Pons (tissue), 1 donor: ENCODE measurements at places on chromosomes 4 and X.

- DNase-seq = no peak
Measured at GRCh38 chr4:92060333-92060732, 243.4 kb upstream of the GRID2 start.

- DNase-seq = no peak
Measured at GRCh38 chr4:64068096-64068495, 341.2 kb downstream of the TECRL start.

GRCh38 chr4:175891851-175892250 lies 79.8 kb upstream of the GPM6A start:
- peak; percentile 35 for DNase-seq

GRCh38 chrX:110675886-110676285 lies 119.7 kb downstream of the CHRDL1 start:
- DNase-seq = no peak

- no peak for DNase-seq
Measured at GRCh38 chr4:165502916-165503907, 124.4 kb downstream of the CPE start.

GRCh38 chrX:95056901-95057300 lies 1382.9 kb downstream of the FAM133A start:
- DNase-seq = peak; percentile 1

- no peak for DNase-seq
Measured at GRCh38 chr4:101346351-101347266, 717 bp downstream of the PPP3CA start.

GRCh38 chrX:40773809-40774208 lies 38.5 kb upstream of the MED14 start:
- no peak for DNase-seq

- no peak for DNase-seq
Measured at GRCh38 chr4:35730414-35730813, 513.9 kb downstream of the ARAP2 start.

GRCh38 chrX:40570346-40571093 lies 10.2 kb upstream of the ATP6AP2 start:
- peak; percentile 43 for DNase-seq

GRCh38 chr4:27592738-27593137 lies 732.1 kb downstream of the STIM2 start:
- DNase-seq = no peak

- no peak for DNase-seq
Measured at GRCh38 chr4:23894021-23894420, 4.2 kb upstream of the PPARGC1A start.

- peak; percentile 15 for DNase-seq
Measured at GRCh38 chrX:120791013-120791643, 84.5 kb downstream of the CT47B1 start.

DNA sequence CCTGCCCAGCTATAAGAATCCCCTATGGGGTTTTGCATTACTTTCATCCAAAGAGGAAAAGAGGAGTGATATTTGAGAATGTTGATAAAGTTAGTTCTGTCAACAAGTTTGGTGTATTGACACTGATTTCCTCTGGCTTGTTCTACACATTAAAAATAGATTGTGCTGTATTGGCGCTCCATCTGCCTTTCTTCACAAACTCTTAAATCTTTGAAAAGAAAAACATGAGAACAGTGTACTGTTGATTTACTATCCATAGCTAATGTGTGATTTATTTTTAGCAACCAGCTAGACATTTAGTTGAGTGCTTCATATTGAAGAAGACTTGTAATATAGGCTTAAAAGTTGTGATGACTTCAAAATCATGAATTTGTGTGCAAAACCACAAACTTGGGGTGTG lies 261.2 kb upstream of the ANKRD50 start:
- no peak for DNase-seq

DNA sequence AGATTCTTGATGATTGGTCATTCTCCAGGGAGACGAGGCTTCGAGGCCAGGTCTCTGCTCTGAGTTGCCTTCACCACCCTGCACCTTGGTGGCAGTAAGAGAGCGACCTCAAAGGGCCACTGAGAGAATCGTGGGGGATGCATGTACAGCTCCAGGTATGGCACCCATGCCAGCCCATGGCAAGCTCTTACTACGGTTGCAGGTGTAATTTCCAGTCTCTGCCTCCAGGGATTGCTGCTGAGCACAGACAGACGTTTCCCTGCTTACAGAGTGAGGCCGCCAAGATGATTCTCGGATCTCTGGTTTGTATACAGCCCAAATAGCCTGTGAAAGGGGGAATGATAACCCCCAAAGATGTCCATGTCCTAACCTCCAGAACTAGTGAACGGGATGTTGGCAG lies 16.3 kb upstream of the DRD5 start:
- DNase-seq = peak; percentile 34

- DNase-seq = no peak
Measured at GRCh38 chr4:17117746-17118145, 219.3 kb upstream of the LDB2 start.

- no peak for DNase-seq
Measured at GRCh38 chr4:111806331-111806730, 338.9 kb upstream of the FAM241A start.

GRCh38 chrX:136963973-136964372 lies 69.8 kb downstream of the GPR101 start:
- DNase-seq = no peak

DNA sequence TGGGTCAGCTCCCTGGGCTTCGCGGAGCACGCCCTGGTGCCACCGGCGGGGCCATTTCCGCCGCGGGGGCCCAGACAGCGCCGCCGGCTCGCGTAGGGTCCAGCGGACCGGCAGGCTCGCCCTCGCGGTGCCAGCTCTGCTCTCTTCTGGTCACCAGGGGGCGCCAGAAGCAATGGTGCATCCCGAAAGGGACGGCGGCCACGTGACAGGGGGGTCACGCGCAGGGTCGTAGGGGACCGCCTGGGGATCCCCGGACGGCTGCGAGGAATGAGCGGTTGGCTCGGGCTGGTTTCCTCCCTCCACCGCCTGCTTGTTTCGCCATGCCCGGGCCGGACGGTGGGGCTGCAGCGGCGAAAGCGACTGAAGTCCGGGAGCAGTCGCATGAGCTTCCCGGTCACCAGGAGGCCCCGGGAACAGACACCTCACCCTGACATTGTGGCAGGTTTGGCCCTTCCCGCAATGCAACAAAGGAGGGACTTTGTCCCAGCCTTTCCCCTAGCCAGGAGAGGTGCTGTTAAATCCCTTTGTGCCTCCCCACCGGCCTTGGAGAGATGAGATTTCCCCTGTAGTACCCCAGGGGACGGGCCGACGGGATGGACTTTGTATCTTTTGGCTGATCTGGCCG lies 15.8 kb downstream of the ZCCHC12 start:
- peak; percentile 74 for DNase-seq

GRCh38 chr4:129821963-129822362 lies 726.0 kb downstream of the C4orf33 start:
- no peak for DNase-seq

- DNase-seq = no peak
Measured at GRCh38 chr4:85686398-85686797, 211.4 kb downstream of the ARHGAP24 start.

GRCh38 chr4:105471566-105472176 lies 2.2 kb downstream of the PPA2 start:
- peak; percentile 88 for DNase-seq

- peak; percentile 60 for DNase-seq
Measured at GRCh38 chrX:135973025-135973547, 702 bp downstream of the MMGT1 start.

GRCh38 chrX:123967497-123967896 lies 6.0 kb downstream of the STAG2 start:
- DNase-seq = no peak

GRCh38 chr4:6230502-6230785 lies 30.1 kb upstream of the JAKMIP1 start:
- DNase-seq = no peak

DNA sequence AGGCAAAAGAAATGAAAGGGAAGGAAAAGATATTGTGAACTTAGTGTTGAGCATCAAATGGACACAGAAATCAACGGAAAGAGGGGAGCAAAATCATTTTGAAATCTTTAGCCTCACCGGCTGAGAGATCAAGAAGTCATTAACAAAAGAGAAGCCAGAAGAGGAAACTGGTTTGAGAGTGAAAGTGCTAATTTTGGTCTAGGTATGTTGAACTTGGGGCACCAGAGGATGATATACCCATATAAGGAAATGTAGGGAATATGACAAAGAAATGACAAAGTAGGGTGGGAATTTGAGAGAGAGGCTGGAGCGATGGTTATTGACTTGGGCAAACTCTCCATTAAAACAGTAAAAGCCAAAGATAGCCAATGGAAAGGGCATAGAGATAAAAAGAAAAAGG lies 183.4 kb upstream of the ATOH1 start:
- no peak for DNase-seq

DNA sequence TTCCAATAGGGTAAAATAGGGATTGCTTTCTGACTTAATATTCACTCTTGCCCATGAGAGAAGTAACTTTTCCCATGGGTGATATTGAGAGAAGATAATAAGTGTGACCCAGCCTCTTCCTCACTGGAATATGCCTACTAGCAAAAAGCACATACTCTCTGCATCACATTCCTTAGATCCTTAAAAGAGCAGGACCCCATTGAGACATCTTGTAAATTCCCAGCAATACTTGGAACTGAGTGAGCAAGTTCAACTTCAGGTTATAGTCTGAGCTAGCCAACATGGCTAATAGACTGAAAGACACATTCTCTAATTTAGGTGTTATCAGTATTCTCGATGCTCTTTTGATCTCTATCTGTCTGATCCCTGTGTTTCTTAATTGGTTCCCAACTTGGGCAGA lies 1372.3 kb downstream of the STIM2 start:
- DNase-seq = no peak

DNA sequence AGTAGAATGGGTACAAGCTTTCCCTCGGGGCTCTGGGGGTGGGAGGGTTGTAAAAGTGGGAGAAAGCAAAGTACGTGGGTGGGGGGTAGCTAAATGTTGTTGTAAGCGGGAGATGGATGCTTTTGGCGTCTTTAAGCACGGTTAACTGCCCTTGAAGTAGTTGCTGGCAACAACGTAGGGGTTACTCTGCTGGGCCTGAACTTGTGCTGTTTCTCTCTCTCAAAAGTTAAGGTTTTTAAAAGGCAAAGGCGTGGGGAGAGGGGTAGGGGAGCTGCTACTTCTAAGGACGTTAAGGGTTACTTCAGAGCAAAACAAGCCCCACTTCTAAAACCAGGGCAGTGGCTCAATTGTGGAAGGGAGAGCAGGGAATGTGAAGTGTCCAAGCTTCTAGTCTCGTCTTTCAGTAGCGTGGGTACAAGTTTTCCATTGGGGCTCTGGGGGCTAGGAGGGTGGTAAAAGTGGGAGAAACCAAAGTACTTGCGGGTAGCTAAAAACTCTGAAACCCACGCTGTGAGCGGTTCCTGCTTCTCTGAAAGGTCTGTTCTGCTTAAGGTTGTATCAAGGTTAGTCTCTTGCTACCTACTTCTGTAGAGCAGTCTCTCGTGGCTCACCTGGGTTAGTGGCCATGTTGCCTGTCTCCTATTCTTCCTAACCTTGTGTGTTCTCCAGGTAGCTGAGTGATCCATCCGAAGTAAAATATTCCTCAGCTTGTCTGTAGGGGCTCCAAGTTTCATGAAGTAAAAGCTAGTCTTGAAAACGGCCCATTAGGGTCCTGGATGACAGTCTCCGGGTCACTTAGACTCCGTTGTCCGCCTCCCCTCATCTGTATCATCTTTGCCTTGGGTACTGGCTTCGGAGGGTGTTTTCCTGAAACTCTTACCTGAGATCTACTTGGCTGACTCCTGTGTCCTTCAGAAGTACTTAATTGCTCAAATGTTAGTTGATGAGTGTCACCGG lies 1.7 kb upstream of the WDR1 start:
- no peak for DNase-seq

DNA sequence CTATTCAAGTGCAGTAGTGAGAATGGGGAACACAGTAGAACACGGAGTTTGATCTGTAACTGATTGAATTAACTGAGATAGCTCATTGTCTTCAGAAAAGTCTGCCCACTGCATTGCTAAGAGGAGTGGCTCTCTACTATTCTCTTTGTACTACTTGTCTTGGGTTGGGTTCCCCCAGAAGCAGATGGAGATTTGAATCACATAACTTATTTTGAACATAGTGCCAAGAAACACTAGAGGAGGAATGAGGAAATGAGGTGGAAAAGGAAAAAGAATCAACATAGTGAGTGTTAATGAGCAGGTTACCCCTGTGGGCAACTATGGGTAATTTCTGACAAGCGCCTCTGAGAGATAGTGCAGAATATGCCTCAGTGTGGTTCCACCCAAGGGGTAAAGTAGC lies 362.7 kb downstream of the STIM2 start:
- DNase-seq = no peak

GRCh38 chr4:22372986-22373385 lies 142.9 kb downstream of the ADGRA3 start:
- DNase-seq = no peak

DNA sequence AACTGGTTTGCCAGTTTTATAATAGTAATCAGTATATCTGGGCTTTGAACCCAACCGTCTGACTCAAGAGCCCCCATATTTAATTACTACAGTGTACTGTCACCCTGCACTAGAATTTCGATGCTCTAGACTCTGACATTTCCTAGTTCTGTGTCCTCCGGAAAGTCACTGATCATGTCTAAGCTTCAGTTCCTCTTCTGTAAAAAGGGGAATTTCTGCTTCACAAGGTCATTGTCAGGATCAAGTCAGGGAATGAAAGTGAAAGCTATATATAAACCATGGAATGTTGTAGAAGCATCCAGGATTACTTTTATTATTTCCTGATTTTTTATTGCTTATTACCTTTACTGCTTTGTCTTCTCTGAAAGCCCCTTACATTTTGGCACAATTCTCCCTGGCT lies 4.0 kb upstream of the KCNIP4 start:
- no peak for DNase-seq

- DNase-seq = no peak
Measured at GRCh38 chr4:102311407-102311806, 33.9 kb downstream of the SLC39A8 start.

DNA sequence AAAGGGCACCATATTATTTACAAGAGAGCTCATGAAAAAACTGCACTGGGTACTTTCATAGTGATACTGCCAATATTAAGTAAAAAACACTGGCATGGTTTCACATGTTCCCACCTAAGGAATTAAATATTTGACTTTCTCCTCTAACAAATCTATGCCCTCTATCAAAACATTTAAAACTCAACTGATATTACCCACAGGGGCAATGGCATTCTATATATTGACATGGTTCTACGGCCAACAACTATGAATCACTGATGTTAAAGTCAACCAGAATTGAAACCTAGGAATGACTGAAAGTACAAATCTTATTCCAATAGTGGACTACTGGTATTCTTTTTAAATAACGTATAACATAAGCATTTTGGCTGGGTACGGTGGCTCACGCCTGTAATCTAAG lies 28.2 kb downstream of the PHKA2 start:
- DNase-seq = no peak

DNA sequence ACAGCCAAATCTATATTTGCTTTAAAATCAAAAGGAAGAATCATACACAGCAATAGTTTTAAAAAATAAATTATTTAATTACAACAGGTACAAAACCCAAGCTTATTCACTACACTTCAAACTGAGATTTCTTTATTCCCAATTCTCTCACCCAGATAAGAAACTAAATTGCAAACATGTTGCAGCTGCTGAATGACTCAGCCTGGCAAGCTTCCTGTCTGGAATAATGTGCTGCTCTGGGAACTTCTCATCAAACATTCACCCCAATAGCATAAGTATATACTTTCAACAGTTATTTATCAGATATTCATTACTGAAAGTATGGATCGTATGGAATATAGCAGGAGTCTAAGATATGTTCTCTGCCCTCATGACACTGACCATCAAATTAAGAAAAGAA lies 43.0 kb upstream of the GABRA2 start:
- peak; percentile 4 for DNase-seq
